Neural crest cell (in vitro differentiated cells): ENCODE measurements at places on chromosomes 3 and 15.

- DNase-seq = no peak
These were observed 24.6 kb downstream of the ACSBG1 start for GRCh38 chr15:78209646-78210348.

DNA sequence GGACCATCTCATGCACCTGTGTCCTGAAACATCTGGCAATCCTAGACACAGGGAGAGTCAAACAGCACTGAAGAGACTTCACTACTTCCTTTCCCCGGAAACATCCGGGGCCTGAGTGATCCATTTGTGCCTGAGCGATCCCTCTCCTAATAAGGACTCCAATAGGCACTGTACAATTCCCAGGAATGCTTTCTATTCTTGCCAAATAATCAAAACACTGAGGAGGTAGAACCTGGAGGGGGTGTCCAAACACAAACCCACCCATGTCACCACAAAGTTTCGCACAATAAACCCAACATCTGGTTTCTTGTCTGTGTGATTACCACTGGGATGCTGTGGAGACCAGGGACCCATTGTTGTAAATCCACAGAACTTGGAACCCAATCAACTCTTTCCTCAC lies 205.0 kb downstream of the OPA1 start:
- no peak for DNase-seq

DNA sequence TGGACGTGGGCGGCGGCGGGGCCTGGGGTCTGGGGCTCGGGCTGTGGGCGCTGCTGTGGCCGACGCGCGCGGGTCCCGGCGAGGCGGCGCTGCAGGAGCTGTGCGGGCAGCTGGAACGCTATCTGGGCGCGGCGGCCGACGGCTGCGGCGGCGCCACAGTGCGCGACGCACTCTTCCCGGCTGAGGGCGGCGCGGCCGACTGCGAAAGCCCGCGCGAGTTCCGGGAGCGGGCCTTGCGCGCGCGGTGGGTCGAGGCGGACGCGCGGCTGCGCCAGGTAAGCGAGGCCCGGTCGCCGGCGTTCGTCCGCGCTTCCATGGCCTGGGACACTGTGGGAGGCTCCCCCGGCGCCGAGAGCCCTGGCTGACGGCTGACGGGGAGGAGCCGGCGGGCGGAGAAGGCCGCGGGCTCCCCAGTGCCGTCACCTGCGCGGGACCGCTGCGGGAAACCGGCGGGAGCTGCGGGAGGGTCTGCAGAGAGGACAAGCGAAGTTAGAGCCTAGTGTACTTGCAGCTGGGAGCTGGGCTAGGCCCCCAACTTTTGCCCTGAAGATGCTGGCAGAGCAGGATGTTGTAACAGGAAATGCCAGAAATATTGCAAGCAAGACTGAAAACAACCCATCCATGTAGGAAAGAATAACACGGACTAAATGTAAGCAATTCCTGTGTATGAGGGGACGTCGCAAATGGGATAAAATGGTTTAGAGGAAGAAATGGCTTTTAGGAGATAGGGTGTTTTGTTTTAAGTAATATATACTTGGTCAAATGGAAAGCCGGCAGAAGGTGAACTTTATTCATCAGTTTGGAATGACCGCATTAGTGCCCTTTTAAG lies 847 bp downstream of the WHAMM start:
- no peak for DNase-seq

DNA sequence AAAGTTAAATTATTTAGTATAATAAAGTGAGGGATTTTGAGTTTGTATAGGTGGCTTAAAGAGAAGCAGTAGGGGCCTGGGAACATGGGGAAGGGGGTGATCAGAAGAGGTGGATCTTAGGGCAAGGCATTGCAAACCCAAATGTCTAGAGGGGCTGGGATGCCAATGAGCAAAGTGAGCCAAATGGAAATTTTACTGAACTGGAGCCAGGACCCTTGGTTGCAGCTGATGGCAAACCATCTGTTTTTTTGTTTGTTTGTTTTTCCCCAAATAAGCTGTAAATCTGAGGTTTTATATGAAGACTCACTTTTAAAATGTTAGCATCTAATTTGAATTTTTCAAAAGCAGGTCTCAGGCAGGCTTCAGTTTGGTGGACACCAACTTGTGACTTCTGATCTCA lies 14.8 kb upstream of the PARP14 start:
- no peak for DNase-seq

DNA sequence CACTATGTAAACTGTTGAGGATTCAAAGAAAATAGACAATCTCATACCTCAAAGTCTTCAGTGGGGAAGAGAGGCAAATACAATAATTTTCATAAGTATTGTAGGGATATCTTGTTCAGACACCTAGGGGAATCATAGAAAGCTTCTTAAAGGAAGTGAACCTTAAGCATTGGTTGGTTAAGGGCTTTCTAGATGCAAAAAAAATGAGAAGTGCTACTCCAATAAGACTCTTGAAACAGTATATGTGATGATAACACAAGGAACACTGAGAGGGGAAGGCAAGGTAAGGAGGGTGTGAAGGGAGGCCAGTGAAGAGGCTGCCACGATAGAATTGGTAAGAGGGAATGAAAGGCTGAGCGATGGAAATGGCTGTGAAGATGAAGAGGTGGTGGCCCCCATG lies 104.1 kb downstream of the TPRG1 start:
- DNase-seq = no peak

- no peak for DNase-seq
These were observed 111.0 kb downstream of the ERC2 start for GRCh38 chr3:56357266-56357665.

- DNase-seq = peak; percentile 28
These were observed 81.6 kb downstream of the HERC1 start for GRCh38 chr15:63752075-63752684.

DNA sequence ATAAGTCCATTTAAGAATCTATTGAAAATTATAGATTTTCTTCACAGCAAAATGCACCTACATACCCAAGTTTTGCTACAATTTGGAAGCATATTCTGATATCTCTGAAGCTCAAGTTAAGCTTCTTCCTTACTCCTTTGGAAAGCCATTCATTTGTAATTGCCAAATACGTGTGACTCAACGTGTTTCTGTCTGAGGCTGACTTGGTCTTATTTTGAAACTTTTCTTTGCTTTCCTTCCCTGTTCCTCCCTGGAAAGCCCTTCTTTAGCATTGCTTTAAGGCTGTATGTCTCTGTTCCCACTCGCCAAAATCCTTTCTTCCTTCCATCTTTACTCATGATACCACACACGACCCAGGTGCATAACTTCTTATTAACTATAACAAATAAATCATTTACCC lies 232.0 kb downstream of the ZBBX start:
- no peak for DNase-seq
